GM23338 (cell line): ENCODE measurements at places on chromosomes 1 and 21.

DNA sequence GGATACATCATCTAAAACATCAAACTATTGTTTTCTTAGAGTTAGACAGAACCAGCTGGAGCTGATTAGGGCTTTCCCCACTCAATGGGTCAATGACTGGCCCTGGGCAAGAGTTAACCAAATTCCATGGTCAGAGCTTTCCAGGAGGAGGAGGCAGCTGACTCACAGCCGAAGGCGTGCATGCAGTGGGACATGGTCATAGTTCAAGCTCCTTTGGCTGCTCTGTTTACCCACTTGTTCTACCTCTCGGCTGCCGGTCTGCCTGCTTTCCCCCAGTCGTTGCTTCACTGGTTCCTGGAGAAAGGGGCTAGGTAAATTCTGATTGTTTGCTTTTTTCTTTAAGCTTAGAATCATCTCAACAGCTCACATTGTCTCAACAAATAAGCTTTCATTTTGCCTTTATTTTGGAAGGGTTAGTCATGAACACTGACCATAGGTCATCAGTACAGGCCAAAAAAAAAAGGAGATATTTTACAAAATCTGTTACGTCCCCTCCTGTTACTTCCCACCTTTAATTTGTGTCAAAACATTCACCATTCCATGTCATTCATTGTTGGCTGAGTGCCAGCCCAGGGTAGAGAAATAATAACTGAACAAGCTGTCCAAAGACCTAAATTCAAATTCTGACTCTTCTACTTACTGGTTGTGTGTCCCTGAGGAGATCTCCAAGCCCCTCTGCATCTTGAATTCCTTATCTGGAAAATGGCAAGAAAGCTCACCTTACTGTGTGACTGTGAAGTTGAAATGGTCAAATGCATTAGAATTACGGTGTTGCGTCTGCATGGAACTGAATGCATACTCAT is 12.0 kb downstream of the MAB21L3 start:
- DNase-seq: no peak

DNA sequence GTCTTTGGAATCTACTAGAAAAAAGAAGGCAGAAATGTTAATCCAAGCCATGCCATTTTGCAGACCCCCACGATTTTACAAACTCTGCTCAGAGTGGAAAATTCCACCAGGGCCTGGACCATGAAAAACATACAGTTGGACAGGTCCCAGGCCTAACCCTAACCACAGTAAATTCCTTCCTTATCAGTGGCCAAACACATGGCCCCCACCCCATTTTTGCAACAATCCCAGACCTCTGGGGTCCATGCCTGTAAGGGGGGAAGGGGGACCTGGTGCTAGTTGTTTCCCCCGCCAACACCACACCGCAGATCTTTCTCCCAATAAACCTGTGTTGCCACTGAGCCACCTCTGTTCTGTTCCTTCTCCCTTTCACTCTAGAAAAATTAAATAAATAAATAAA is 1352.7 kb downstream of the AMY1C start:
- no peak for DNase-seq

- DNase-seq: no peak
Measured at GRCh38 chr1:55147524-55147923, 67.6 kb downstream of the USP24 start.

- DNase-seq: no peak
Measured at GRCh38 chr1:15605398-15606383, 11.6 kb upstream of the DDI2 start.

GRCh38 chr1:89354205-89354604 is 9.7 kb upstream of the GBP6 start:
- no peak for DNase-seq

GRCh38 chr1:3060601-3061551 is 8.1 kb upstream of the PRDM16 start:
- DNase-seq: no peak

- no peak for DNase-seq
Measured at GRCh38 chr21:42754270-42754933, 101.0 kb downstream of the PDE9A start.

GRCh38 chr1:218454700-218455282 is 109.7 kb downstream of the TGFB2 start:
- no peak for DNase-seq

GRCh38 chr21:45074818-45075595 is 627 bp downstream of the ADARB1 start:
- DNase-seq: peak; percentile 69

DNA sequence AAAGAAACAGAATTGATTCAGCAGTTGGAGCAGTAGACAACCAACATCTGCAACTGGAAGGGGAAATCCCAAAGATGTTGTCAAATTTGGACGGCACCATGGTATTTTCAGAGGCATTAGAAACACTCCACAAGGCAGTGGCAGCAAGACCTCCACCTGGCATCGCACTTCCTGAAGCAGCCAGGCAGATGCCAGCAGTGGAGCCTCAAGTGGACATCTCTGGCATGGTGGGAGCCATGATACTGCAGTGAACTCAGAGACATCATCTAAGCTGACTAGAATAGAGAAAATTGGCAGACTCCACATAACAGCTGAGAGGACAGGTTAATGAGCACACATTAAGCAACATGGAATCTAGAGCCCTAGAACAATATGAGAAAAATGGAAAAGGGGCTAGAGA is 33.9 kb upstream of the RGS8 start:
- no peak for DNase-seq

- DNase-seq: no peak
Measured at GRCh38 chr1:1281533-1282321, 1.5 kb downstream of the SCNN1D start.

GRCh38 chr1:86912281-86912900 is 1.5 kb downstream of the SELENOF start:
- DNase-seq: no peak

GRCh38 chr1:215872658-215873057 is 305.6 kb downstream of the KCTD3 start:
- DNase-seq: peak; percentile 32

GRCh38 chr1:223250632-223251015 is 107.6 kb upstream of the TLR5 start:
- no peak for DNase-seq

DNA sequence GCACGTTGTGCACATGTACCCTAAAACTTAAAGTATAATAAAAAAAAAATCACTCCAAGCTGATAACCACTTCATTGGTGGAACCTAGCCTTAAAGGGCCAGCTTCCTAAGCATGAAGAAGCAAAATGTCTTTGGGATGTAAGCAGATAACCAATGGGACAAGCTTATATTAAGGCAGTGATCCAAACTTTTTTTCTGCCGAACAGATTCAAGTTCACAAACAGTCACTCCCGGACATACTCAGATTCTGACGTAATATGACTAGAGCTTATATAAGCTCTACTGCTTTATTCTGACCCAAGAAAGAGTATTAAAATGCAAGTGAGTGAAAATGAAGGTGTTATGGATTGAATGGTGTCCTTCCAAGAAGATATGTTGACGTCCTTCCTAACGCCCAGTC is 44.9 kb upstream of the HIVEP3 start:
- DNase-seq: no peak

- peak; percentile 32 for DNase-seq
Measured at GRCh38 chr1:219517031-219517430, 95.9 kb downstream of the ZC3H11B start.

DNA sequence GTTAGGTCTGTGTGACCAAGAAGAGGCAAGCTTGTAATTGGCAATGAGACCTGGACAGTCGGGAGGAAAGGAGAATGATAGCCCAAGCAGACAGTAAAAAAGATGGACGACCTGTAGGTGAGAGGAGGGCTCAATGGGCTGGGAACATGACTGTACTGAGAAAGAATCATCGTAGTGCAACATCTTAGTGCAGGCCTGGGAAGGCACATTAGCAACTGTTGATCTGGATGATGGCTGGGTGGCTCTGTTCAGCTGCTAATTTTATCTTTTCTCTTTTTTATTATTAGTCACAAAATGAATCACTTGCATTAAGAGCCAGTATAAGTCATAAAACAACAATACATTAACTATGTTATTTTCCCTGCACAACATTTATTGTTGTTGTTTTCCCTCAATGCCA is 32.9 kb downstream of the IFI44 start:
- no peak for DNase-seq

- DNase-seq: no peak
Measured at GRCh38 chr21:38491536-38491935, 6.7 kb downstream of the ERG start.

GRCh38 chr21:42062236-42063022 is 8.7 kb upstream of the UMODL1 start:
- peak; percentile 41 for DNase-seq

GRCh38 chr1:93715529-93716126 is 34.0 kb upstream of the BCAR3 start:
- no peak for DNase-seq

DNA sequence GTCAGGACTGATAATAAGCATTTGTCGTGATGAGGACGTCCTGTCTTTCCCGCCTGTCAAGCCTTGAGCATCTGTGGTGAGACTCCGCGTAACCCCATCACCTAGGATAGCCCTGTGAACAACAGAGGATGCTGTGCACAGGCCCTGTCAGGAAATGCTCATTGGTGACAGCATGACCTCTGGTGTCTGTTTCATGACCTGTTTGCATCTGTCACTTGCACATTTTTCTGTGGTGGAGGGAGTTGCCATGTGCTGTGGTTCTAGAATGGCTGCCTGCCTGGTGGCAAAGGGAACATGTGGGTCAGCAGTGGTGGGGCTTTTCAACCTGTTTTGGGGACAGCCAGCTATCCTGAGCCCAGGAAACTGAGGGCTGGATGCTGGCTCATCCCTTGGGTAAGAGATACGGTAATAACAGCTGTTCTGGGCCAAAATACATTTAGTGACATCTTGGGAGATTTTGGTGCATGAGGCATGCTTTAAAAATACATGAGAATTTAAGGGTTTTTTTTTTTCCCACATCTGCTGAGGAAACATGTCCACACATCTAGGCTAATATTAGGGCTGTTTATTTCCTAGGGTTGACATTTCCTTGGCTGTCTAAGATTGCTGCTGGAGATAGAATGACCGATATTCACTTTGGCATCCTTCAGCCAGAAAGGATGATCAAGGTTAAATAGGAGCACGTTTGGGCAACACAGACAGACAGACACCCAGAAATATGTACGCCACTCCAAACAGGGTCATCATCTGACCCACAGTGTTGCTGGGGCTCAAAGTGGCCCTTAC is 52.9 kb downstream of the KCNC4 start:
- no peak for DNase-seq

GRCh38 chr1:183454377-183454776 is 17.9 kb upstream of the SMG7 start:
- no peak for DNase-seq

DNA sequence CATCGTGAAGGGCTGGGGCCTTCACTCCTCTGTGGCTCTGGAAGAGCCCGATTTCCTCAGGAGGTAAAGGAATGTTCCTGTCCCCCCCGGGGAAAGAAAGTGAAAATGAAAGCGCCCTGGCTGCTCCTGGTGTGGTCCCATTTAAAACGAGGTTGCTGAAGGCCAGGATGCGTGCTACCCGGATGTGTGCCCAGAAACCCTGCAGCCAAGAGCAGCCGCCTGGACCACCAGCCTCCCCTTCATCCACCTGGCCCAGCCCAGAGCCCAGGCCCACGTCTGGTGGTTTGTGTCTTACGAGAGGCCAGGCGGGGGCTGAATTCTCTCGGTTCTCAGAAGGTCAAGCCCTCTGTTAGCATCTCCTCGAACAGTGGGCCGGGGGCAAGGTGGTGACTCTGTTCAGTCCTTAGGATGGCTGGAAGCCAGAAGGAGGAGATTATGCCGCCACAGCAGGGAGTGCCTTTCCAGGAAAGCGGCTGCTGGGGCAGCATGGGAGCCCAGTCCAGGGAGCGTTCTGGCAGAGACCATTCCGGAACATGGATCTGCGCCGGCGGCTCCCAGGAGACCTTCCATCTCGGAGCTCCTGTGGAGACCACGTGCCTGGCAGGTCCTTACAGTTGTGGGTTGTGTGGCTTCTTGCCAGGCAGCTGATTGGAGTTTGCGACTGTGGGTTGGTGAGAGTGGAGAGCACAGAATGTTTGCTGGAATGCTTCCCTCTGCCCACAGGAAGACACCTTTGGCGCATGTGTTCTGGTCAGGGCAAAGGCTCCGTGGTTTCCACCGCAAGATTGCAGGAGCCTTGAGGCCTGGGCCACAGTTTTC is 1.4 kb downstream of the GUK1 start:
- no peak for DNase-seq

DNA sequence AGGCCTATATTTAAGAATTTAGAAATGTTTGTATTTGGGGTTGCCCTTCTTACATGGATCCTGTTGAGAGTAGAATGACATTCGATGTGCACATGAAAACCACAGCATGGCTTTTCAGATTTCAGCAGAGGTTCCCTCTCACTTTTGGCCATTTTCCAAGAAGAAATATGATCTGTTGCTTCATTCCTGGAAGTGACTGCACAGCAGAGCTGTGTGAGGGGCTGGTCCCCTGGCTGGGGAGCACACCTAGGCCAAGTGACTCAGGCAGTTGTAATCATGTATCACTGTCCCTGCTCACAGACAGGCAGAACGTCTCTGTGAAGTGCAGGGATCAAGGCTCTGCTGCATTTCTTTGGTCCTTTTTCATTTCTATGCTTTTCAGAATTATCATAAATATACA is 32.3 kb downstream of the AGT start:
- no peak for DNase-seq

- no peak for DNase-seq
Measured at GRCh38 chr1:225254676-225255075, 173.2 kb downstream of the LBR start.

- no peak for DNase-seq
Measured at GRCh38 chr21:44532712-44533111, 7.3 kb downstream of the KRTAP10-1 start.

- DNase-seq: no peak
Measured at GRCh38 chr1:178038372-178038771, 55.5 kb upstream of the RASAL2 start.

DNA sequence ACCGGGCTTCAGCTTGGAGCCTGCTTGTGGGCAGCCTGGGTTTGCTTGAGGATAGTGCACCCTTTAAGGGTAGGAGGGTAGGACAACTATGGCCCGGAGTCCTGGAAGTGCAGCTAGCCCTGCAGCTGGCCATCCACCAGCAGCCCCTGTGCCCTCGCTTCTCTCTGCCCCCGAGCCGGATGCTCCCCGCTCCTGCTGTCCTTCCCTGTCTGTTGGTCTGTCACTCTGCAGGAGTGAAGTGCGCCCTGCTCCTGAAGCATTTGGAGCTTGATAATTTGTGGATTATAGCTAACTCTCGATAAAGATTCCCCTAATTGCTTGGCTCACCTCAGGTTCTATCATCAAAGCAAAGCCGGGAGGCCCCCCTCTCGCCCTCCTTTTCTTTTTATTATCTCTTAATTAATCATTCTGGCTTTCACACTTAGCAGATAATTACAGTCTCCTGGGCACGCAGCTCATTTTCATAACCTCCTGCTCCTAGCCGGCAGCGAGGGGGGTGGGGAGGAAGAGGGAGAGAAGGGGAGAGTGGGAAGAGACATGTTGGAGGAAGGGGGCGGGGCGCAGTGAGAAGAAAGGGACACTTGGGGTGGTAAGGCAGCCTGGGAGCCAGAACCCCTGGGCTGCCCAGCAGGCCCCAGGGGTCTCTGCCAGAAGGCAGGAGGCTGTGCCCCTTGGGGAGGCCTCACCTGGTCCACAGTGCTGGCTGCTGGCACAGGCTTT is 14.4 kb downstream of the KIRREL1 start:
- DNase-seq: no peak

- peak; percentile 72 for DNase-seq
Measured at GRCh38 chr1:13583966-13584791, 547 bp downstream of the PDPN start.
